ENCODE measurements at places on chromosomes 6 and 20. TPM values are rescaled to one million over a fixed set of nuclear protein-coding genes. Genes with fewer than 3 reads are reported as not detected.

DNA sequence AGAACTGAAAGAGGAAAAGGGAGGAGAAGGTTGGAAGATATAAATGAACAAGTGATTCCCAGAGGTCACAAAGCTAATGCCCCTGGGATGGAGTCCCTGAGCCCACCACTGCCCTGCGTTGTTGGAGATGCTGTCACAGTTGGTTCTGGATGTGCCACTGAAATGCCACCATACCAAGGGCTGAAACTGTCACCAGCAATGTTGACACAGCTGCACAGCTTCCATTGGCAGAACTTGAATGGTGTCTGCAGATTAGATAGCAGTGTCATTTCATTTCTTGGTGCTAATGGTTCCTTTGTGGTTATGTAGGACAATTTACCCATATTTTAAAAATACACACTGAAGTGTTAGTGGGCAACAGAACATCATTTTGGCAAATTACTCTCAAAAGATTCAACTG, 120.7 kb downstream of the TBXT start:
- no peak for DNase-seq

DNA sequence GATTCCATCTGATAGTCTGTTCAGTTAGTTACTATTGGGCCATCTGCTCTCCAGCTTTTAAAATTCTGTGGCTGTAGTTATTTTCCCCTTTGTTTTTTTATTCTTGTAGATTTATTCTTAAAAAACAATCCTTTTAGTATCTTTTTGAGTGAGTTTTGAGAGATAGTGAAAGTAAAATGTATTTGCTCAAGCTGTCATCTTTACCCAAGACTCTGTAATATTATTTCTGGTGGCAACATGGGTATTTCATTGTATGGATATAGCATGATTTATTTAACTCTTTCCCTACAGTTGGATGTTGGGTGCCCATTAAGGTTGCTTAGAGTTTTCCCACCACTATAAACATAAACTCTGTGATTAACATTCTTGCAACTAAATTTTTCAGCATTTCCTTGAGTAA, 24.6 kb downstream of the STK4 start:
- DNase-seq: no peak

DNA sequence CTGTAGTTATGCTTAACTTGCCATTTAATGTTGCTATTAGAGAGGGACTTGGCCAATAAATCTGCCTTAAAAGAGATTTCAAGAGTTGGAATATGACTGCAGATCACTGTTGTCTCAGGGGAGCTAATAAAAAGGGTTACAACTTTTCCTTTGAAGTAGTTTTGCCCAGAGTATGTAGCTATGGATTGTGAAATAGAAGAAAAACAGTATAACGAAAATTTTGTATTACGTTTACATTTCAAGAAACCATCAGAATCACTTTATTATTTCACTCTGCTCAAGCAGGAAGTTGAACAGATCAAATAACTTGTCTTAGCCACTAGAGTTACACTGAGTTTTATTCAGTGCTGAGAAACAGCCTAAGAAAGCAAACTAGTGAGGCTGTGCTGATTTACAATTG, 3.0 kb upstream of the ZSCAN26 start:
- no peak for DNase-seq

DNA sequence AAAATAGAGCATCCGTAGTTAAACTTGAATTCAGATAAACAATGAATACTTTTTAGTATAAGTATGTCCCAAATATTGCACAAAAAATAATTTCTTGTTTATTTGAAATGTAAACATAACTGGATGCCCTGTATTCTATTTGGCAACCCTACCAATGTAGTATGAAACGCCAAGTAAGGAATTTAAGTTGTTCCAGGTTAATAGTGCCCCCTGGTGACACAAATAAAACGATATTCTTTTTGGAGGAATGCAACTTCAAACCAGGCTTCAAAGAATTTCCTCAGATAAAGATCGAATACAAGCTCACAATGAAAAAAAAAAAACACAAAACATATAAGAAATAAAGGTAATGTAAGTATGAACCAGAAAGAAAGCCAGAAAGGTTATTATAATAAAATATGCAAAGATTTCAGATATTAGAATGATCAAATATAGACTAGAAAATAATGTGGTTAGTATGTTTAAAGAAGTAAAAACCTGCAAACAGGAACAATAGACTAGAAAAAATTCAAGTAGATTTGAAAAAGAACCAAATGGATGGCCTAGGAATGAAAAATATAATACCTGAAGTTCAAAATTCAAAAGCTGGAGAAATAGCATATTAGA, 18.4 kb upstream of the AKAP7 start:
- no peak for DNase-seq

GRCh38 chr6:168364793-168365421, 45.3 kb upstream of the DACT2 start:
- DNase-seq: no peak

- no peak for DNase-seq
Measured at GRCh38 chr20:60990061-60990460, 262.0 kb upstream of the CDH4 start.

DNA sequence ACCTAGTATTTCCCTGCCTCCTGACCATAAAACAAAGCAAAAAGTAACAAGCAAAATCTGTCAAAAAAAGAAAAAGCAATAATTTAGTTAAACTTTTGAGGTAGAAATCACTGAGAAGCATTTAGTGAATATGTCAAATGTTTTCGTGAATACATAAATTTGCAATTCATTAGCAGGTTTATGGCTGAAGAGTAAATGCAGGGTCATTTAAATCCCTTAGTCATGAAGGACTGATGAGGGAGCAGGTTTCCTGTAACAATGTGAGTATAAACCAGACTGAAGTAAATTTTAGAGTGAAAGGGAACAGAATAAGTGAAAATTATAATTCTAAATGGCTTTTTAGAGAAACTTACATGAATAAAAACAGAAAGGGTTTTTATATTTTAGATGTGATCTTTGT, 313.5 kb upstream of the MANEA start:
- no peak for DNase-seq

DNA sequence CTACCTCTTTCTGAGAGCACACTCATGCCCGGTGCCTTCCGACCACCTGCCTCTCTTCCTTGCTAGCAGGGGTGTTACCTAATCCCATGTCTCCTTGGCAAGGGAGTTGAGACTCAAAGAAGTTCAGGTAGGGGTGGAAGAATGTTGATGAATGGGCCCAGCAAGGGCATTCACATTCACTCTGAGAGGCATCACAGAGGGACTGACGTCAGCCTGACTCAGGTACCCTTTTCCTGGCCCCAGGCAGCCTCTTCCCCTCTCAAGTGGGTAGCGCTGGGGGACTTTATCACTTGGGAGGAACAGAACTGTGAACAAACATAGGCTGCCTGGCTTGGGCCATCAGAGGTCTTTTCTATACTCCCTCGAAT, 35.3 kb downstream of the HM13 start:
- no peak for DNase-seq

- no peak for DNase-seq
Measured at GRCh38 chr6:35596448-35597442, 84.0 kb upstream of the TULP1 start.

DNA sequence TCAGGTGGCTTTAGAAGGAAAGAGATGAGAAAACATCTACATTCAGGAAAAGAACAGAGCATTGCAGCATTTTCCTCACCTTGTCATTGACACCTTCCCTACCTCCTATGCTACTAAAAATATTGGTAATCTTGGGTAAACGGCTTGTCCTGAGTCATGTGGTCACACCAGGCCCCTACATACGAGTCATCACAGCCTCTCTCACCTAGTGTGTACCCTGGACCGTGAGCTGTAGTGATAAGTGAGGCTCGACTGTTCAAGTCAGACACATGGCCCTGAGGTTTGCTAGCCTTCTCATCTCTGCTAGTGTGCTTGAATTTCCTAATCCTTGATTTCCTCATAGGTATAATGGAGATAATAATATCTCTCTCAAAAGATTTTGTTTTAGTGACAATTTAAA, 29.6 kb upstream of the TMEM244 start:
- DNase-seq: no peak

DNA sequence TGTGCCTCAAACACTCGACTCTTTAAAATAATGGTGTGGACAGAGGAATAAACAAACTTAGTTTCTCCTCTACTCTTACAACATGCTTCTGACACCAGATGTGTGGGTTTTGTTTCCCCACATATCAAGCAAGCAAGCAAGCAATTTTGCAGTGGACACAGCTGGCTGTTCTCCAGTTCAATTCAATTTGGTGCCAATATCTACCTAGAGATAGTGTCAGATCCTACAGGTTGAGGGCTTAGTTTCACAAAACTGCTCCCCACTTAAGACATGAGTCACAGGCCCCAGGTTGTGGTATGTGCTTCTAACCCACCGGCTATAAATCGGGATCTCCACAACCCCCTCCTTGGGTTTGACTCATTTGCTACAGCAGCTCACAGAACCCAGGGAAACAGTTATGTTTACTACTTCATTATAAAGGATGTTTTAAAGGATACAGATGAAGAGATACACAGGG, 131.4 kb upstream of the TRAF3IP2 start:
- no peak for DNase-seq

GRCh38 chr6:158853072-158853879, 34.1 kb upstream of the EZR start:
- no peak for DNase-seq

GRCh38 chr6:13248994-13249393, 79.3 kb downstream of the TBC1D7 start:
- no peak for DNase-seq

DNA sequence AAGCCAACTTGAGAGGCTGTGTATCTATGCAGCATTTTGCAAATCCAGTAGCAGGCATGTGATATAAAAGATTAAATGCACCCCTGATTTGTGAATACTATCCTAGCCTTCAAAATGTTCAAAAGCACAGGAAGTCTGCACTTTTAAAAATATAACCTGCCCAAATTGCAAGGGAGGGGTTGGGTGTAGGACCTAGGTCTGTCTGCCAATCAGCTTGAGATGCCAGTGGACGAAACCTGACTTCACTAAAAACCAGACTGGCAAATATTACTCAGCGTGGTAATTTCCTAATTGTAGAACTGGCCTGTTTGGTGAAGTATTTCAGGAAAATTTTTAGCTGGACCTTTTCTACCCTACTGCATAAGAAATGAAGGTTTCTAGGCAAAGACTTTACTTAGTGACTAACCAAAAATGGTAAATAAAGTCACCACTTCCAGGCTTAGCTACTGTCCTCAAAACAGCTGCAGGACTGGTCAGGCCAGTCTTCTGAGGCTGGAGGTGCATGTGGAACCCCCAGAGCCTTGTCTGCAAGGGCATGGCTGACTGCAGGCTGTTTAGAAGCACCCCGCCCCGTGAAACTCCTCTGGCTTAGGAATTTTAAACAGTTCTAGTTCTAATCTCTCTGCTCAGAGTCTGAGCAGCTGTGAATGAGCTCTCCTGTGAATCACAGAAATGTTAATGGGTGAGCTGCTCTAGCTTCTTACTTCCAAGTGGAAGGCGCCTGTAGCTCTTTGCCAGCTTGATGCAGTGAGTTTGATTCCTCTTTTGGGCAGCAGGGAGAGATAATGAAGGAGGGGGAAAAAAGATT, 104.4 kb upstream of the ESR1 start:
- no peak for DNase-seq

GRCh38 chr6:144756469-144756868, 471.3 kb downstream of the UTRN start:
- no peak for DNase-seq

DNA sequence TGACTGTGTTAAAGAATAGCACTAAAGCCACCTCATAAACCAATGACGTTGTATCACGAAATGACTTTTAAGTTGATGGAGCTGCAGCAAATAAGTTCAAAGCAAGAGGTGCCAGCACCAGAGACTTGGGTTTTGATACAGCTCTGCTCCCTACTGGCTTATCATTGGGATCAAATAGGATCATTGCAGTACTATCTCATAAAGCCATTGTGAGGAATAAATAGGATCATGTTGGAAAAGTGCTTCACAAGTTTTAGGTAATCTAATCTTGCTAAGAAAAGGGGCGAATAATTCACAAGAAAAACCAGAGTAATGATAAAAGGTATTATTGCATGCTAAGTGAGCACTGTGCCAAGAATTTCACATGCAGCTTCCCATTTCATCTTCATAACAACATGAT, 10.4 kb upstream of the CEP85L start:
- DNase-seq: no peak

- no peak for DNase-seq
Measured at GRCh38 chr6:125375821-125376220, 74.1 kb upstream of the HDDC2 start.

GRCh38 chr6:24251339-24251738, 106.5 kb downstream of the DCDC2 start:
- no peak for DNase-seq

DNA sequence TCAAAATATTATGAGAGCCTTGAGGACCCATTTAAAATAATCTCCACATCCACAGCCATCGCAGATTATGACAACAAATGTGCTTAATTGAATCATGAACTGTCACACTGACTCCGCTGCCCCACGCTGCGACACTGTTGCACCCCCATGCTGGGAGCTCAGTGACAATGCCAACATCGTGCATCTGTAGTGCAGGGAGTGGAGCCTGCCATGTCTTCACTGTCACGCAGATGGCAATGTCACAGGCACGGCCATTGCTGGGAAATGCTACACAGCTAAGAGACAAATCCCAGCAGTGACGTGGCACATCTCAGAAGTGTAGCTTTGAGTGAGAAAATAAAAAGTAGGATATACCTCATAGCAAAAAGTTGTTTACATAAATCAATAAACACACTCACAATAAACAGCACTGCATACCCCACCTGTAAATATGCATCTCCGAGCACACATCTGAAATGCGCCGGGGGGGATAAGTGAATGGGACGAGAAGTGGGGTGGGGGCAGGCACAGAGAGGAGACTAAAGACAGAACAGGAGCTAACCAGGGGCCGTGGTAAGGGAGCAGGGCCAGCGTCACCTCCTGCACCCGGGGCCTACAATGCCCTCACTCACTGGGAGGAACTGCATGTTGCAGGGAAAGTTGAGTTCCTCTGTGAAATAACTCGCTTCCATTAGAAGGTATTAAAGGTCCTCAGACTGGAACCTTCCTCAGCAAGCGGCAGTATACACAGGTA, 349.9 kb downstream of the THBS2 start:
- no peak for DNase-seq

- DNase-seq: no peak
Measured at GRCh38 chr6:166258854-166259276, 49.3 kb downstream of the PRR18 start.

GRCh38 chr6:21396313-21396712, 197.2 kb upstream of the SOX4 start:
- no peak for DNase-seq

Gene NKX2-2
- polyA plus RNA-seq: not detected

Gene ISM1
- 4.4 TPM for polyA plus RNA-seq

Gene PGBD1
- polyA plus RNA-seq: 9.6 TPM

Gene VARS1
- polyA plus RNA-seq: 58.1 TPM

Gene SF3B5
- 129 TPM for polyA plus RNA-seq

Gene KIF25
- polyA plus RNA-seq: 0.50 TPM

Gene ZDHHC14
- 18.5 TPM for polyA plus RNA-seq

Gene GABRR1
- polyA plus RNA-seq: 3.0 TPM

Gene EMILIN3
- 7.8 TPM for polyA plus RNA-seq

Gene RNASET2
- 50.7 TPM for polyA plus RNA-seq

Gene SLC22A23
- 9.4 TPM for polyA plus RNA-seq

Gene WRNIP1
- 59.0 TPM for polyA plus RNA-seq

Gene SLC22A16
- 0.50 TPM for polyA plus RNA-seq

Gene OTOR
- polyA plus RNA-seq: not detected

Gene DEFB127
- not detected for polyA plus RNA-seq

Gene TFAP2D
- polyA plus RNA-seq: not detected

Gene PLG
- 2.2 TPM for polyA plus RNA-seq

Gene GSTA2
- 0.25 TPM for polyA plus RNA-seq

All from right renal cortex interstitium (tissue), 3 donors.